Left kidney (tissue), 8 donors: ENCODE measurements at places on chromosomes 2 and 18. TPM values are rescaled to one million over a fixed set of nuclear protein-coding genes. Genes with fewer than 3 reads are reported as not detected.

DNA sequence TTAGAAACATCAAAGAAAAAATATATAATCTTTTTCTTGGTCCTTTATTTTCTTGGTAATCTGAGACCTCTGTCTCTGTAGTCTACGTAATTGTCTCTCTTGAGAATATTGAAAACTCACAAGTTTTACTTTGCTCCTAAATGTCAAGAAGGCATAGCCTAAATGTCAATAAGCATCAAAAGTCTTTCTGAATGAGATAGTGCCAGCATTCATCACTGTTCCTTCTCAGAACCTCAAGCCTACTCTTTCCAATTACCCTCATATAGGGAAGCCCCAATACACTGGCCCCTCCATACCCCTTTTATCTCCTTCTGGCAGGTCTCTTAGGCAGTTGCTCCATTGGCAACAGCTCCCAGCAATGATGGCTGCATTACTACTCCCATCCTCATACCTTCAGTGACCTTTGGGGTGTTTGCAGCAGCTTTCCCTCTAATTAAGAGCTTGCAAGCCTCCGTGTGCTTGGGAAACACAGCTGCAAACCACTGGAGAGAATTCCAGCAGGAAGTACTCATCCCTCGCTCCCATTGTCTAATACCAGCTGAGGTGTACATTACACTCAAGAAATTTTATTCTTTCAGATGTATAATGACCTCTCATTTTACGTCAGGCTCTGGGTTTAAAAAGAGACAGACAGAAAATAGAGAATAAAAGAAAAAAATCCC is 95.8 kb downstream of the KYNU start:
- no peak for DNase-seq

GRCh38 chr2:2456721-2457120 is 125.6 kb upstream of the MYT1L start:
- no peak for DNase-seq

DNA sequence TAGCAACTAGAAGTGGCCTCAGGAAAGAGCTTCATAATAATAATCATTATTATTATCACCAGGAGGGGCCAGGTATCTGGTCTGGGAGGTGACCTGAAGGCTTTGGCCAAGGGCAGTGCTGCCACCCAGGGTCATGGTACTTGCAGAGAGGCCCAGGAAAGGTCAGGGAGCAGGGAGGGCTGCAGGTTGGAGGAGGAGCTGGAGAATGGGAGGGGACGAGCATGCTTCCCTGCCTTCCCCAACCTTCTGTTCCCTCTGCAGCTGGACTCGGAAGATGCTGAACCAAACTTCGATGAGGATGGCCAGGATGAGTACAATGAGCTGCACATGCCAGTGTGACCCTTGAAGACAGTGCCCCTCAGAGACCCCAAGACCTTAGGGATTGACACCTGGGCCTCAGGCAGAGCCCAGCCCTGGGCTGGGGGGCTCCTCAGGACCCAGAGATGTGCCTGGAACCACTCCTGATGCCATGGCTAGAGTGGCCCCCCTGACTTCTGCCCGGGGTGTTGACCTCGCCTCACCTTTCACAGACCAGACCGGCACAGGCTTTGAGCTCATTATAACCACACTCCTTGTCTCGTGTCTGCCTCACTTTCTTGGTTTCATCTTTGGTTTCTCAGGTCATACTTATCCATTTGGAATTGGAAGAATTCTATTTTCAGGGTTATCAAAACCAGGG is 14.1 kb downstream of the SLC4A3 start:
- no peak for DNase-seq

GRCh38 chr2:44965684-44966083 is 24.2 kb downstream of the SIX3 start:
- DNase-seq: no peak

- no peak for DNase-seq
Measured at GRCh38 chr2:168180483-168180882, 66.9 kb downstream of the STK39 start.

GRCh38 chr2:145753041-145753608 is 1233.2 kb upstream of the ZEB2 start:
- DNase-seq: no peak

- DNase-seq: no peak
Measured at GRCh38 chr2:40165509-40165844, 286.4 kb downstream of the SLC8A1 start.

DNA sequence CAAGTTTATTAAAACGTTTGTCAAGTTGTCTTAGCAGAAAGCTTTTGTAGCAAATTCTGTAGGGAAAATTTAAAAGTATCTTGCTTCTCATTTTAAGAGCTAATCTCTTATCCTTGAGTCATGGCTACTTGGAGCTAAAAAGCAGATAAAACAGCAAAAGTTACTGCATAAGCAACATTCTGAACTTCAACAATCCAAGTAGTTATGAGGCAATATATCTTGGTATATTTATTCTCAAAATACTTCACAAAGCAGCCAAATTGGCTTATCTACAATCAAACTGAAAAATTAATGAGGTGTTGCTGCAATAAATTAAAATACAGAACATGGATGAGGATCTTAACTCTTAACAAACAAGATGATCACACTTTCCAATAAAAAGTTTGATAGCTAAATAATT is 306.5 kb downstream of the PIEZO2 start:
- no peak for DNase-seq

POTEE gene
- 0.15 TPM for polyA plus RNA-seq

AKAIN1 gene
- not detected for polyA plus RNA-seq

FABP1 gene
- 21.2 TPM for polyA plus RNA-seq

ERMN gene
- polyA plus RNA-seq: 0.93 TPM

MC4R gene
- polyA plus RNA-seq: 0.35 TPM

MARCO gene
- polyA plus RNA-seq: not detected

RAB17 gene
- polyA plus RNA-seq: 13.2 TPM

PIEZO2 gene
- polyA plus RNA-seq: 23.7 TPM
